ENCODE measurements at places on chromosomes 2 and 18. TPM values are rescaled to one million over a fixed set of nuclear protein-coding genes. Genes with fewer than 3 reads are reported as not detected.

The MAP2 gene
- total RNA-seq = 0.20 TPM

The BOLL gene
- not detected for total RNA-seq

The WNT6 gene
- total RNA-seq = not detected

The OSR1 gene
- total RNA-seq = not detected

The OSBPL1A gene
- 2.7 TPM for total RNA-seq

The ATOH8 gene
- not detected for total RNA-seq

The TMEM247 gene
- total RNA-seq = not detected

The LRRTM4 gene
- not detected for total RNA-seq

The IL36G gene
- total RNA-seq = not detected

The VIT gene
- total RNA-seq = not detected

The POTEI gene
- total RNA-seq = not detected

The ATP9B gene
- 61.9 TPM for total RNA-seq

The FAM136A gene
- total RNA-seq = 31.4 TPM

The COL3A1 gene
- total RNA-seq = not detected

The NEURL3 gene
- not detected for total RNA-seq

The RAB27B gene
- 2.5 TPM for total RNA-seq

The PSD4 gene
- total RNA-seq = 96.5 TPM

The ITGA6 gene
- total RNA-seq = 53.5 TPM

The HRH4 gene
- 0.22 TPM for total RNA-seq

Data from CD4-positive, alpha-beta T cell (primary cell).